ENCODE measurements at places on chromosomes 5 and 9.

DNA sequence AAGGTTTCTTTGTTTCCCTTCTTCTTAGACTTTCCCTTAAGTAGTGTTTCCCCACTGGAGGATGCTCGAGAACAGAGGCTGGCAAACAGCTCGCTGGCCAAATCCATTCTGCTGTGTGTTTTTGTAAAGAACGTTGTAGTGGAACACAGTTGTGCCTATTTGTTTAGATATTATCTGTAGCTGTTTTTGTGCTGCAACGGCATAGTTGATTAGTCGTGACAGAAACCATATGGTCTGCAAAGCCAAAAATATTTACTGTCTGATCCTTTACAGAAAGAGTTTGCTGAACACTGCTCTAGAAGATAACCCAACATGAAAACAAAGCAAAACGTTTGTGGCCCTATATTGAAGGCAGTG, 47.0 kb upstream of the EGFLAM start:
- DNase-seq = no peak

- no peak for DNase-seq
These were observed 36.3 kb upstream of the HAND1 start for GRCh38 chr5:154514331-154514730.

GRCh38 chr5:179115845-179116524, 55.8 kb downstream of the ZNF354C start:
- no peak for DNase-seq

GRCh38 chr9:78691542-78691941, 394.6 kb downstream of the PSAT1 start:
- DNase-seq = no peak

GRCh38 chr5:133287500-133287899, 235.7 kb downstream of the HSPA4 start:
- DNase-seq = peak; percentile 67

DNA sequence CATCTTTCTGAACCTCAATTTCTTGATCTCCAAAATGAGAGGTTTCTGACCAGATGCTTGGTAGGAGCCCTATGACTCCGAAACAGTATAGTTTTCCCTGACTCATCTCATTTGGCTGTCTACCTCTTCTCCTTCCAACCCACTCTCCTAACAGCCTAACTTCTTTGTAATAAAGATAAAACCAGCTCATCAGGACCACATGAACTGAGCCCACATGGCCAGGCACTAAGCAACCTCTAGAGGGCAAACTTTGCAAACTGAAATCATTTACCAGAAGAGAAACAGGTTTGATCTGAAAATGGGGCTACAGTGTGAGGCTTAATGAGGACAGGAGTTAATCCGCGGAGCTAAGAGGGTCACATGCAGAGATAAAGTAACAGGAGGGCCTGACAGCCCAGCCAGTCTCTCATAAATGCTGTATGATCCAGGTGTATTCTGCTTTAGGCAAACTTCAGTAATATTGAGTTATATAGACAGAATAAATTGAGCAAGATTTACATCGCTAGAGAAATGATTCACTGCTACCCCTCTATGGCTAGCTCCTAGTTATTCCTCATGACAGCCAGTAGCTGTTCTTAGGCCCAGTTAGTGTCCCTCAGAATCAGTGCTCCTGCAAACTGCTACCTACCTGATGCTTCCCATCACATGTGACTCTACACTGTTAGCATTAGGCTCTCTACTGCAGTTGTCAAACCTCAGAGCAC, 64.6 kb downstream of the ABCA1 start:
- peak; percentile 63 for DNase-seq

- DNase-seq = peak; percentile 53
These were observed 460.7 kb upstream of the MEF2C start for GRCh38 chr5:89343666-89344065.

Data from suppressor macrophage (primary cell).